ENCODE measurements at places on chromosomes 4 and X.

DNA sequence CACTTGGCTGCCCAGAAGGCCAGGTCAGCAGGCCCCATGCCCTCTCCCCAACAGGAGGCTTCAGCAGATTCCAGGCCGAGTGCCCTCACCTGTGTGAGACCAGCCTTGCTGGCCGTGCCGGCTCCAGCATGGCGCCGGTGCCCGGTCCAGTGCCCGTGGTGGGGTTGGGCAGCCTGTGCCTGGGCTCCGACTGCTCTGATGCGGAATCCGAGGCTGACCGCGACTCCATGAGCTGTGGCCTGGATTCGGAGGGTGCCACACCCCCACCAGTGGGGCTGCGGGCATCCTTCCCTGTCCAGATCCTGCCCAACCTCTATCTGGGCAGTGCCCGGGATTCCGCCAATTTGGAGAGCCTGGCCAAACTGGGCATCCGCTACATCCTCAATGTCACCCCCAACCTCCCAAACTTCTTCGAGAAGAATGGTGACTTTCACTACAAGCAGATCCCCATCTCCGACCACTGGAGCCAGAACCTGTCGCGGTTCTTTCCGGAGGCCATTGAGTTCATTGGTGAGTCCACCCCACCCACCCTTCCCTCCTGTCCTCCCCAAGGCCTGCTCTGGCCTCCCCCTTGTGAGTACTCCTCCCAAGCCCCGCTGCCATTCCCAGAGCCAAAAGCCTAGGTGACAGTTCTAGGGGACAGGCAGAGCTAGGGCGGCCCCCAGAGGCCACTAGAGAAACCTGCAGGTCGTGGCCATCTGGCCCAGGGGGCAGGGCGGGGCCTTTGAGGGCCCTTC, 2.3 kb downstream of the DUSP9 start:
- peak; percentile 76 for DNase-seq

GRCh38 chr4:27702730-27703431, 842.2 kb downstream of the STIM2 start:
- DNase-seq = peak; percentile 36

DNA sequence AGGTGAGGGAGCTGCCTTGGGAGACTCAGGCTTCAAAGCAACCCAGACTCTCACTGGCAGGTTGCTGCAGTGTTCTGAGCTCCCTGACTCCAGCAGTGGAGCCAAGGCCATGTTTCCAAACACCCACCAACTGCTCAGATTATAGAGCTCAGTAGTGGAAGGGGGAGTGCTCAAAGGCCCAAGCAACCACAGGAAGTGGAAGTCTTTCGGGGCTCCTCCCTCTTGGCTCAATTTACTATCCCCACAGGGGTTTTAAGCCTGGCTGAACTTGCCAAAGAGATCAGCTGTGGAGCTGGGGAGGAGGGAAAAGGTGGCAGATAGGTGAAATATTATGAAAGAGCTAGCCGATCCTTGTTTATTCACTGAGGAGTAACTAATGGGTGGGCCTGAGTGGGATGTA, 82.5 kb downstream of the HPRT1 start:
- no peak for DNase-seq

- no peak for DNase-seq
Measured at GRCh38 chr4:1572964-1573720, 111.0 kb downstream of the FAM53A start.

DNA sequence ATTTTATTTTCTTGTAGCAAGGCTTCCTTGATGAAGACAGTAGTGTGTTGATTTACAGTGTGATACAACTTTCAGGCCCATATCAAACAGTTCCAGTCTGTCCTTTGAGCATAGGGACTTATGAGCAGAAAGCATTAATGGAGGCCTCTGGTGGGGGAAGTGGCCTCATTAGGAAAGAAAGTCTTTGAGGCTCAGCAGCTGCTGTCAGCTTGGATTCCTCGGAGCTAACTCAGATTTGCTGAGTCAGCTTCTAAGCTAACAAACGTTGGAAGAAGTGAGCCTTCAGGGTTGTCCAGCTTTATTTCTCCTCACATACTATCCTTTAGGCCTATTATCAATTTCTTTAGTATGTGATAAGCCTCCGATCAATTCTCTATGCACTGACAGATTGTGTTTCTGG, 15.8 kb upstream of the SFRP2 start:
- DNase-seq = no peak

GRCh38 chr4:74975848-74976824, 43.2 kb downstream of the PARM1 start:
- no peak for DNase-seq

- peak; percentile 44 for DNase-seq
Measured at GRCh38 chr4:65943076-65943475, 272.8 kb upstream of the EPHA5 start.

DNA sequence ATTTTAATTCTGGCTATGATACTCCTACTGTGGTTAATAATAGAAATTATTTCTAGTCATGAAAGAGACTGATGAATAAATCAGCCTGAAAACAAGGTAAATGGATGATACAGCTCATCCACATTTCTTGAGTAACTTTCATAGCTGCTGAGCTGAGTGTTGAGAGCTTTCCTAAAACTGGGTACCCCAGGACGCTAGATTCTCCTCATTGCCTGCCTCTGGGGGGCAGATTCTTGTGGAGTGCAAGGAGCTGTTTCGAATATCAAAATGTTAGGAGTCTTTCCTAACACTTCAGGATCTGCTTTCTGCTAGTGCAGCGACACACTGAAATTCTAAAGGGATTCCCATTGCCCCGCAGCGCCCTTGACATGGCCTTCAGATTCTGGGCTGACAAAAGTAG, 2.1 kb downstream of the MND1 start:
- no peak for DNase-seq

DNA sequence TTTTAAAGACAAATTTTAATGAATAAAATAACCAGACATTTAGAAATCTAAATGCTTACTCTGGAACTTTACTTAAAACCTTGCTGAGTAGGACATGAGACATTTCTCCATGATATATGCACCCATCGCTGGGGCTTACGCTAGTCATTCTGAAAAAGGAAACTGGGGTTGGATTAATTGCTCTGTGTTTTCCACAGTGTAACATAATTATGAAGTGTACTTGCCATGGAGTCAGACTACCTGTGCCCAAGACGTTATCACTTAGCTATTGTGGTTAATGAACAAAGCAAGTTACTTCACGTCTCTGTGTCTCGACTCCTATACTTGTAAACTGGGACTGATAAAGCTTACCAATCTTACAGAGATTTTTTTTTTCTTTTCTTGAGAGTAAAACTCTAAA, 47.8 kb downstream of the SHISA3 start:
- DNase-seq = no peak

DNA sequence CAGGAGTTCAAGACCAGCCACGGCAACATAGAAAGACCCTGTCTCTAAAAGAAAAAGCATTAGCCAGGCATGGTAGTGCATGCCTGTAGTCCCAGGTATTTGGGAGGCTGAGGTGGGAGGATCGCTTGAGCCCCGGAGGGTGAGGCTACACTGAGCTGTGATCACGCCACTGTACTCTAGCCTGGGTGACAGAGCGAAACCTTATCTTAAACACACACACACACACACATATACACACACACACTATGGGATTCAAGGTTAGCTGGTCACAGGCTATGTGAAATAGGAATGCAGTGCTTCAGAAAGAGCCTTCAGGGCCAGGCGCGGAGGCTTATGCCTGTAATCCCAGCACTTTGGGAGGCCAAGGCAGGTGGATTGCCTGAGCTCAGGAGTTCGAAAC, 23.5 kb downstream of the NLGN3 start:
- DNase-seq = no peak

DNA sequence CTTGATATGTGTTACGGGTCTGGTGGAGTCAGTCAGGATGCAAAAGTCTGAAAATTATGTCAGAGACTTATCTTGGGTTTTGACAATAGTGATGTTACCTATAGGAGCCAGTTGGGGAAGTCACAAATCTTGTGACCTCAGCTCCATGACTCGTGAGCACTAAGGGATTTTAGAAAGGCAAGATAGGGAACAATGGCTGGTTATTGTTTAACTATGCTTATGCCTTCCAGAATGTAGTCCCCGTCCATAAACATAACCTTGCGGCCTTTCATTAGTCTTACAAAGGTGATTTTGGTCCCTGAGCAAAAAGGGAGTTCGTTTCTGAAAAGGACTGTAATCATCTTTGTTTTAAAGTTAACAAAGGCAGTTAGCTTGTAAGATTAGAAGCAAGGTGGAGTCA, 23.9 kb upstream of the GATB start:
- no peak for DNase-seq

GRCh38 chr4:38914854-38915253, 47.2 kb downstream of the FAM114A1 start:
- DNase-seq = no peak

DNA sequence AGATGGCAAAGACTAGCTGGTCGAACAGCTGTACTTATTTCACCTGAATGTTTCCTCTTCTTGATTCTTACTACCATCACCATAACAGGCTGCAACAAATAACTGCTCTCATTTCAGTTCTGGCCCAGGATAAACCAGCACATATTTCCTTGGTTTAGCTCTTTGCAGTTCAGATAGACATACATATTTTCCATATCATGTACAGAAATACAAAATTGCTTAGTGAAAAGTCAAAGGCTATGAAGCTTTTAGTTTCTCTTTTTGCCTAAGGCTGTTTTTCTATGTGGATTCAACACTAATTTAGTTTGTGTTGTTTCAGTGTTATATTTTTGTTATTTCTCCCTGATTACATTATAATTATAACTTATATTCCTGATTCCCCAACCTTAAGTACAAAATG, 103.6 kb upstream of the BMP3 start:
- DNase-seq = no peak

DNA sequence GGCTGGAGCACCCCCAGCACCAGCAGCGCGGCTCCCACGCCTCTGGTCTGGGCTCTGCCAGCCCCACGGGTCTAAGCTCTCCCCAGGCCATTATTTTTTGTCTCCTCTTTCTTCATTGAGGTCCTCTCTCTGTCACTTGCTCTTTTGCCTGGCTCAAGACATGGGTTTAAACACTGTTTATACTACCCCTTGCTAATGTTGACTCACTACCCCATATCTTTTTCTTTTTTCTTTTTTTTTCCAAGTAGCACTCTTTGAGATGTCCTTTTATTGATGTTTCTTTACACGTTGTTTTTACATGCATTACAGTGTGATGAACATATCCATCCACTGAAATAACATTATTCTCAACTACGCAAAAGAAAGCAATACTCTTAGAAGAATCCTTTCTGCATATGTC, 1.7 kb upstream of the ERVMER34-1 start:
- DNase-seq = no peak

DNA sequence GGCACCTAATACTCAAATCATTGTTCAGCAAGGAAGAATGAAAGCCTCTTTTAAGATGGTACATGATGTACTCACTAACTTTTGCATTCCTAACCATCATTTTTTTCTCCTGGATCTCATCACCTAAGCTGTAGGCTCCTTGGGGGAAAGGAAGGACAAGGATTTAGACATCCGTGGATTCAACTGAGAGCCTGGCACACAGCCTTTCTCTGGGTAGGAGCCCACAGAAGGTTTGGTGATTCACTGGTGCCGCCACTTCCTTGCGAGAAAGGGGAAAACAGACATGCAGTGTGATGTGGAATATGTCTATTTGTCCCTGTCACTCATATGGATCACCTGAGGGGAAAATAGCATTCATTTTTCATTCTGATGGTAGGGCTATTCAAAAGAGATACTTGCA, 147.3 kb downstream of the PCDH7 start:
- DNase-seq = no peak

DNA sequence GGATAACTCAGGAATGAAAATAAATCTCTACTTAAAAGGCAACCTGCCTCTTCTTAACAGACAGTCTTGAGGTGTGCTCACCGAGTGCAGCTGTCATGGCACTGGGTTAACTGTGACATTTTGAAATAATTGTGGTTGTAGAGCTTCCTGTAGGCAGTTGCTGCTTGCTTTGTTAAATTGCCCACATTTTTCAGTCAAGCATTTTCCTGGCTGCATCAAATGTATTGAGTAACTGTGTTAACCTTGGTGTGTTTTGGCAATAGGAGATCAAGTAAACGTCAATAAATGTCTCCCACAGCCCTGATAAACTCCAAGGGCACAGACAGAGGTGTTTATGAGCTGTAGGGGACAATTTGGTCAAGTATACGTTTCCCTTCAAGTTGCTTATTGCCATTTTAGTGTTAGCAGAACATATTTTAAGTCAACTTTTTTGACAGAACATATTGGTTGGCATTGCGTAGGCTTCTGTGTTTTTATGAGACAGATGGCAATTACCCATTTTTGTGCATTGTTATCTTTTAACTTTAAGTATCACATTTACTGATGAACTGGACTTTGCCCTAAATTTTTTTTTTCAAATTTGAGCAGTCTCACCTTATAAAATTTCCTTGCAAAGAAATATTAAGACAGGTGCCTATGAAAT, 527.4 kb downstream of the C4orf33 start:
- DNase-seq = no peak

DNA sequence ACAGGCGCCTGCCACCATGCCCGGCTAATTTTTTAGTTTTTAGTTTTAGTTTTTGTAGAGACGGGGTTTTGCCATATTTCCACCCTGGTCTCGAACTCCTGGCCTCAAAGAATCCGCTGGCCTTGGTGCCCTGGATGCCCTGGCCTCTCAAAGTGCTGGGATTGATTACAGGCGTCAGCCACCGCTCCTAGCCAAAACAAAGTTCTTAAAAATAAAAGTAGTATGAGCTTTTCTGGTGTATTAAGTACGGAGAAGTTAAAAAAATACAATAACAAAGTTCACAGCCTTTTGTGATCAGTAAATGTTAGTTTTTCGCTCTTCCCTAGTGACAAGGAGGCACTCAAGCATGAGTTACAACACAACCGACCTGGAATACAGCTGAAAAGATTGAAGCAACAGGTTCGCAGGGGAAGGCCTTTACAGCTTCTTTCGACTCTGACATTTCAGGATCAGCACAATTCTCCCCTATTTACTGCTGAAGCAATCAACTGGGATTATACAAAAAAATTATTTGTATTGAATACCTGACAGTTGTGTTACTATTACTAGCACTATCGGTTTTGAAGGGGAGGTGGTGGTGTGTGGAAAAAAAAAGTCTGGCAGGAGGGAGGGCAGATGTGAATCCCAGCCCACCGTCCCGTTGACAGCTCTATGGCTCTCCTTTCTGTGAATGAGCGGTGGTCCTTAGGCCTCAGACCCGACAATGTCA, 893 bp upstream of the METAP1 start:
- no peak for DNase-seq

- DNase-seq = no peak
Measured at GRCh38 chrX:24235084-24235710, 78.7 kb downstream of the SUPT20HL2 start.

Data from H9 (cell line).